ENCODE measurements at places on chromosomes 16 and 17.

DNA sequence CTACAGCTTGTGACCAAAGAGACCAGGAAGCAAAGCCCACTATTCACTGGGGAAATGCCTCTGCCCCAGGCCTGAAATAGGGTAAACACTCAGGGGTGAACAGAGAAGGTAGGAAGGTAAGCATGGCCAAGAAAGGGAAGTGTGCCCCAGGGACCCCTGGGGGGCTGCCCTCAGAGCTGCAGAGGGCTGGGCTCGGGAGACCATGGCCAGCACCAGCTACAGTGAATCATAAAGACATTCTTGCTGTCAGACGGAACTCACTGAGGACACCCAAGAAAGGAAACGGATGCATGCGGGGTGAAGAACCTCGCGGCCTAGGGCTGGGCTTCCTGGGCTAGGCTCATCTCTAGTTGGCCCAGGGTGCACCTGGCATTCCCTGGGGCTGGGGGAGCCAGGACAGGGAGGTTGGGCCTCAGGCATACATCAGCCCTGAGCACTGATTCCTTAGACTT is 9.6 kb downstream of the HIC1 start:
- no peak for DNase-seq

DNA sequence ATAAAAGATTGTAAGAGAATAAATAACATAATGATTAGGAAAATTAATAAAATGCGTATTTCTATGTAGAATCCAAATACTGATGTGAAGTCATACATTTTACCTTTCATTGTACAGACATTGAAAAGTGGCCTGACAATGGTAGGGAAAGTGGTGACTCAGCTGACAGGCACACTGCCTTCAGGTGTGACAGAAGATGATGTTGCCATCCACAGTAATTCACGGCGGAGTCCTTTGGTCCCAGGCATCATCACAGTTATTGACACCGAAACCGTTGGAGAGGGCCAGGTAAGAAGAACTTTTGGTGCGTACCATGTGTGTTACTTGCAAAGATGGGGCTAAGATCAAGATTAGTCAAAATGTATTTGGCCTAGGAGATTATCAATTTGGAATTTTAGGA is 232.8 kb downstream of the BCAS3 start:
- no peak for DNase-seq

GRCh38 chr17:45123930-45124796 is 8.2 kb downstream of the PLCD3 start:
- DNase-seq = no peak

DNA sequence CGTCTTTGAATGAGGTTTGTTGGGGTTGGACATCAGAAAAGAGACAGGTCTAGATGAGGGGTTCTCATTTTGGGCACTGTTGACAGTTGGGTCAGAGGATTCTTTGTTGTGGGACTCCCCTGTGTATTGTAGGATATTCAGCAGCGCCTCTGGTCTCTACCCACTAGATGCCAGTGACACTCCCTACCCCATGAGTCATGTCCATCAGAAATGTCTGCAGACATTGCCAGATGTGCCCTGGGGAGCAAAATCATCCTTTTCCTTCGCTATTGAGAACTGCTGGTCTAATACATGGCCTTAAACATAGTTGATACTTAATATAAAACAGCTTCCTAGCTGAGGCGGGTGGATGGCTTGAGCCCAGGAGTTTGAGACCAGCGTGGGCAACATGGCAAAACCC is 3.1 kb downstream of the ABAT start:
- no peak for DNase-seq
